ENCODE measurements at places on chromosomes 1 and 21.

DNA sequence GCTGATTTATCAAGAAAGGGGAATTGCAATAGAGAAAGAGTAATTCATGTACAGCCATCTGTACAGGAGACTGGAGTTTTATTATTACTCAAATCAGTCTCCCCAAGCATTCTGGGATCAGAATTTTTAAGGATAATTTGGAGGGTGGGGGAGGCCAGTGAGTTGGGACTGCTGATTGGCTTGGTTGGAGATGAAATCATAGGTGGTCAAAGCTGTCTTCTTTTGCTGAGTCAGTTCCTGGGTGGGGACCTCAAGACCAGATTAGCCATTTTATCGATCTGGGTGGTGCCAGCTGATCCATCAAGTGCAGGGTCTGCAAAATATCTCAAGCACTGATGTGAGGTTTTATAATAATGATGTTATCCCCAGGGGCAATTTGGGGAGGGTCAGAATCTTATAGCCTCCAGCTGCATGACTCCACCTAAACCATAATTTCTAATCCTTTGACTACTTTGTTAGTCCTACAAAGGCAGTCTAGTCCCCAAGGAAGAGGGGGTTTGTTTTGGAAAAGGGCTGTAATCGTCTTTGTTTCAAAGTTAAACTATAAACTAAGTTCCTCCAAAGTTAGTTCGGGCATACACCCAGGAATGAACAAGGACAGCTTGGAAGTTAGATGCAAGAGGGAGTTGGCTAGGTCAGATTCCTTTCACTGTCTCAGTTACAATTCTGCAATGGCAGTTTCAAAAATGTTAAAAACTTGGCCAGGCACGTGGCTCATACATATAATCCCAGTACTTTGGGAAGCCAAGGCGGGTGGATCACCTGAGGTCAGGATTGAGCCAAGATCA lies 16.9 kb upstream of the RAB3B start:
- DNase-seq = no peak

DNA sequence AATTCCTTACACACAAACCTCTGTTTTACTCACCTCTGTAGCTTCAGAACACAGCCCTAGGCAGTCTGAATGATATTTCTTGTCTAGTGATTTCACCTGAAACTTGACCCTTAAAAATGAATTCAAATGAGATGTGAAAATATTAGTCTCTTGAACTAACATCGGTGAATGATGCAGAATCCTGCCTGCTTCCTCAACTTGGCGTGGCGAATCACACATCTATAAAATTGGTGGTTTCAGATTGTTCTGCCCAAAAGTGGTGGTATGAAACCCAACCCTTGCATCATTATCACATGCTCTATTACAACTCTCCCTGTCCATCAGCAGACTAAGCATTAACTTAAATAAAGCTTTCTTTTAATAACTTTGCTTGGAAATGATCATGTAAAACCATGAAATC lies 26.9 kb upstream of the C1orf21 start:
- no peak for DNase-seq

DNA sequence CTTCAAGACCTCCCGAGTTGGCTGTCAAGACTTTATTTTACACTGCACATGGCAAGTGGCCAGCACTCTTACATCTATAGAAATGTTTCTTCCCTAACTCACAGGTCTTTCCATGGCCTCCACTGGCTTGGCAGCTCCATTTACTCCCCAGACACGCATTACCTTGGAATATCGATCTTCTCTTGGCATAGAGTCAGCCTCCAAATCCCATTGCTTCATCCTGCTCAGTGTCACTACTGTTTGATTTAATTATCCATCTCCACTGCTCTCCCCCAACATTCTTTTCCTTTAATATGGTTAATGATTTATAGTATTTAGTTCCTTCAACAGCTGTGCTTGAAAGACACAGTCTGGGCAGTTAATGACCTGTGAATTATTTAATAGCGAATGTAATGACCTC lies 241.2 kb upstream of the MAP1LC3C start:
- no peak for DNase-seq

GRCh38 chr1:168470901-168471431 lies 72.8 kb downstream of the XCL2 start:
- DNase-seq = no peak

GRCh38 chr1:178218550-178218949 lies 124.6 kb downstream of the RASAL2 start:
- DNase-seq = no peak

- no peak for DNase-seq
Observed at GRCh38 chr1:234507626-234508387, 28.8 kb upstream of the TARBP1 start.

DNA sequence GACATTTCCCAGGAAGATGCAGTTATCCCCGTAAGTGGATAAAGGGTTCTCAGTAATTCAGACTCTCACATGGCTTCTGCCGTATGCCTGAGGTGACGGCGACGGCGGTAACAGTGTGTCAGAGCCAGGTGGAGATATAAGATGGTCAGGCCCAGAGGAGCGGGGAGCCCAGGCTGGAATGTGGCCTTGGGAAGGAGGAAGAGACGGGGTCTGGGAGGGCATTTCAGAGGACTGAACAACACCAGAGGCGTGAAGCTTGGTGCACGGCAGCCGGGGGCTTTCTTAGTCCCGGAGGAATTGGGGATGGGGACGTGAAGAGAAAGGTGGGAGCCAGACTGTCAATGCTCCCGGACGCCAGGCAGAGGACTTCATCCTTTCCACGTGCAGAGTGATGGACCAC lies 1.0 kb downstream of the RER1 start:
- DNase-seq = no peak

DNA sequence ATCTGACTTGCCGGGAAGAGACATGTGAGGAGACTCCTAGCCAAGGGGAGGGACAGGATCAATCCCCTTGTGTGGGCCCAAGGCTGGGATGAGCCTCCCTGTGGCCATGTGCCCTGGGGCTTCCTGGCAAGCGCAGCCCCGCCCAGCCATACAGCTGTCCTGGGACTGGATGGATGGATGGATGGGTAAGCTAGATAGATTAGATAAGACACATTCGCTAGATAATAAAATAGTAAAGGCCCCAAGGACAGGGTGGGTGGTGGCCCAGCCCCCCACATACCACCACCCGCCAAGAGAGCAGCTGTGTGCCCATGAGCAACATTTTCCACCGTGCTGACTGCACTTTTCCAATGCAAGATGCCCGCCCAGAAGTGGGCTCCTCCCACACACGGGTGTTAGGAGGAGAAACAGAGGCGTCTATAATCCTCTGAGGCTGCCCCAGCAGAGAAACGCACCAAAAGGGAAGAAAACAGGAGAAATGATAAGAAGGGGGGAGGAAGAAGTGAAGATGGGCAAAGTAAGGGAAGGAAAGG lies 25.1 kb downstream of the ZBTB17 start:
- peak; percentile 48 for DNase-seq

GRCh38 chr1:182166750-182167149 lies 105.2 kb upstream of the ZNF648 start:
- no peak for DNase-seq

DNA sequence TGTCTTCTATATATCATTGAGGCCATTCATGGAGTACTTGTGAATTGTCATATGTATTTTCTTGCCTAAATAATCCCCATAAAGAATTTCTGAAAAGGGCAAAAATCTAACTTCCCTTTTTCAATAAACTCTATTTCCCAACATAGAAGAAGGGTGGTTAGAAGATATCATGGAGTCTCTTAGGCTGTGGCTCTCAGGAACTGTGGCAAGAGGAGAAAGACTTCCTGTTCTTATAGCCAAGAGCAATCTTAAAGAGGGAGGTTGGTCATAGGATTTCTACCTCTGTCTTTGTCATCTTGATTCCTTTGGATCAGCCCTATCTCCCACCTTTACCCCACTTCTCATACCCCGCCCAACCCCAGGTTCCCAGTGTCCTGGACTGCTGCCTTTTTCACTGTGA lies 175.8 kb downstream of the TYW3 start:
- DNase-seq = no peak

DNA sequence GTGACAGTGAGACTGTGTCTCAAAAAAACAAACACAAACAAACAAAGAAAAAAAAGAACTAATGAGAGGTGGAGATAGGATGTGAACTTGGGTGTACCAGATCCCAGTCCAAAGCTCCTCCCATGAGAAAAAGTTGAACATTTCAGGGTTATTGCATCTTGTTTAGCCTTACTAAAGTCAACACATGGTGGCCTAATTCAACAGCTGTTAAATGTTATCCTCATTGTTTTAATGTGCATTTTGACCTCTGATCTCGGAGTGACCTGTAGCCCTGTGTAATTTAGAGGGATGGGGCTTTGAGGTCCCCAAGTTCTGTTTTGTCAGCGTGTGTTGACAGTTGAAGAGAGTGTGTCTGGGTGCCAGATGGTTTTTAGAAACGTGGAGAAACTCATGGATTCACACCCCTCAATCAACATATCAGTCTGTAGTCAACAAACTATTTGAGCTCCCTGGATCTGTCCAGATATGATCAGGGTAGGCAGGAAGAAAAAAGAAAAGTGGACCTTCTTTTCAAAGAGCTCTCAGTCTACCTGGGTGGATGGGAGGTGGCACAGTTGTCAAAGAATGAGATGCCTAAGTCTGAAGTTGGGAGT lies 34.7 kb downstream of the PTPRU start:
- no peak for DNase-seq

GRCh38 chr21:25561668-25562641 lies 45.3 kb downstream of the MRPL39 start:
- DNase-seq = peak; percentile 87

DNA sequence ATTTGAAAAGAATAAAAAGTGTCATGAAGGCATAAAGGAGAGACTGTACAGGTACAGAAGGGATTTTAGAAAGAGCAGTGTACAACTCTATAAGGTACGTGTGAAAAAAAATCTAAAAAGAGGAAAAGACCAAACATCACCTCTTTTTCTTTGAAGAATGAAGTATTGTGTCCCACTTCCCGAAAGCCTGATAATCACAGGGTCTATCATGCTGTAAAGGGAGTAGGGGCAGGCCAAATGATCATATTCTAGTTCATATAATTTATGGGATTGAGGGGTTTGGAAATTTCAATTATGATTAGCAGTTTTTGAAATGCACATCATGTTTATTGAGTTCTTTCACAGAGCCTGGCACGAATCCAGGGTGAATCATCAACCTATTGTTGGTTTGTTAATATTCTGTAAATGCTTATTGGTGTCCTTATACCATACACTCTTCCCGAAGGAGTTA lies 910 bp upstream of the RERE start:
- peak; percentile 28 for DNase-seq

- no peak for DNase-seq
Observed at GRCh38 chr1:203089651-203090045, 3.8 kb upstream of the MYOG start.

DNA sequence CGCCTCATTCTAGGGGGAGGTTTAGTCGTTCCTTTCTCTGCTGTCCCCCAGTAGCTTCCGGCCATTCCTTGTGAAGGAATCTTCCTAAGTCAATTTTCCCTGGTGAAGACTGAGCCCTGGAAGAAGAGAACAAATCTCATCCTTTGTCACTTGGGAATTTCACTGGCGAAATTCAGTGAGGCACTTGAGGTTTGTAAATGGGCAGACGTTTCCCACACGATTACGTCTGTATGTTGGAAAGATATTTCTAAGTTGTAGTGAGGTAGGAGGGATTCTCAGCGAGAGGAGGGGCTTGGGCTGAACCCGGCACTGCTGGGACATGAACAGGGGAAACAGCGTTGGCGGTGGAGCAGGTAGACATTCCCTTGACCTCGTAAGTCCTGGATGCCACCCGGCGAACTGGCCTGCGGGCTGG lies 47.2 kb downstream of the GALNT2 start:
- no peak for DNase-seq

GRCh38 chr1:21220815-21221214 lies 44.1 kb upstream of the EIF4G3 start:
- no peak for DNase-seq

DNA sequence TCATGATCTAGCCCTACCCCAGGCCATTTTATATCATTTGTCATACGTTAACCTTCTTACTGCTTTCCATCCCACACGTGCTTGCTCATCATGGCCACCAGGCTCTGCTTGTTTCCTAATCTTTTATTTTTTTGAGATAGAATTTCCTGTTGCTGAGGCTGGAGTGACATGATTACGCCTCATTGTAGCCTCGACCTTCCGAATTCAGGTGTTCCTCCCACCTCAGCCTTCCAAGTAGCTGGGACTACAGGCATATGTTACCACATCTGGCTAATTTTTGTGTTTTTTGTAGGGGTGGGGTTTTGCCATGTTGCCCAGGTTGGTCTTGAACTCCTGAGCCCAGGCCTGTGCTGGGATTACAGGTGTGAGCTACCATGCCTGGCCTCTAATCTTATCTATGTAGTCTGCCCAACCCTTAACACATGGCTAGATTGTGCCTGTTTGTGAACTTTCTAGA lies 3.3 kb downstream of the UAP1 start:
- no peak for DNase-seq

DNA sequence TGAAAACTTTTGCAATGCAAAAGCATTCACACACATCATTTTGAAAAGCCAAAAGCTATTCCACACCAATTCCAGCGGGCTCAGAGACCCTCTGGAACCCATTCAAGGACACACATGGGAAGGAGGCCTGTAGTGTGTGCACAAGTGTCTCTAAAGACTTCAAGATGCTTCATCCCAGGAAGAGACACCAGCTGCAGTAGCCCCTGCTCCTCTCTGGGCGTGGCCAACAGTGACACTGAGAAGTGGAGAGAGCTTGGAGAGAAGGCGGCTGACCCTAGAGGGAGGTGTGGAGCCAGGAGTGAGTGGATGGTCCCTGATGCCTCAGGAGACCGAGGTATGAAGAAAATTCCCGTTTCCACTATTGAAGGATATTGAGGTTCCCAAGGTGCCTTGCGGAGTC lies 14.9 kb upstream of the TNNI1 start:
- DNase-seq = no peak

DNA sequence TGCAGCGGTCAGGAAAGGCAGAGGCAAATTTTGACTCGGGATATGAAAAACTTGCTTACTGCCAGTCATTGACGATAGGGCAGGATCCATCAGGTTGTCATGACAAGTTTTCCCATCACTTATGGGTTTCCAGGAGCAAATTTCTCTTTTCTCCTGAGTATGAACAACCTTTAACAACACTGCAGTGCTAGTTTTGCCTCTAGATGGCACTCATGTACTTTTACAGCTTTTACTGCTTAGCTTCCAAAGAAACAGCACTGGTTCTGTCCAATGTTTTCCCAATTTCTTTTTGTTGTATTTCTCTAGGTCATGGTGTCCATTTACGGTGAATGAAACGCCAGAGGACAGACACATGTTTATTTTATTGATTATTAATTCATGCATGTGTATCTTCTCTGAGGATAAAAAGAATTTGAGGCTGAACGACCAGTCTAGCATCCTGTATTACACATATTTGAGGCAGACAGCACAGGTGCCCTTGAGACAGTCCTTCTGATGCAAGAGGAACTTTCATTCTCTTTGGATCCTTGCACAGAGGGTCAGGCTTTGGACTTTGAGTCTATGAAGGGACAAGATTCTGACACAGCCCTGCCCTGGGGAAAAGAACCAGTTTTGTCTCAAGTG lies 112.3 kb upstream of the TRABD2B start:
- DNase-seq = no peak
